ENCODE measurements at places on chromosomes 7 and 10. TPM values are rescaled to one million over a fixed set of nuclear protein-coding genes. Genes with fewer than 3 reads are reported as not detected.

DNA sequence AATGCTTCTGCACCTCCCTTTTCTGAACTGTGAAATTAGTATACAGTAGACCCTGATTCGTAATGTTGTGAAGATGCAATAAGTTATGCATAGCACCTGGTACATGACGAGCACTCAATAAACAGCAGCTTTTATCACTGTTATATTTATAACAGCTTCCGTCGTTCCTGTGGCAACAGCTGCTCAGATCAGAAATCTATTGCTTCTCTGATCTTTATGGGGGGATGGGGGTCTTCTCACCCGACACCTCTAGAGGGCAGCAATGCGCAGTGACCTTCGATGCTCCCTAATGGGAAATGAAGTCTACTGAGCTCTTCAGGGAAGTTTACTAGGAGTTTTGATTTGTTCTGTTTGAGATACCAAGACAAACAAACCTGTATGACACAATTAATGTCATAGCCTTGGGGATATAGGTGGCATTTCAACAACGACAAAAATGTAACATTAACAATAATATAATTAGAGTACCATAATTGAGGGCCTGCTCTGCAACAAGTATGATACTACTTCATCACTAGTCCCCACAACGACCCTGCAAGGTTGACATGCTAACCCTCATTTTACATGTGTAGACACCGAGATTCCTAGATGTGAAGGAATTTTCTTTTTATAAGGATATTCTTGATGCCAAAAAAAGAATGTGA, 289.6 kb downstream of the SFMBT2 start:
- DNase-seq: peak; percentile 61

DNA sequence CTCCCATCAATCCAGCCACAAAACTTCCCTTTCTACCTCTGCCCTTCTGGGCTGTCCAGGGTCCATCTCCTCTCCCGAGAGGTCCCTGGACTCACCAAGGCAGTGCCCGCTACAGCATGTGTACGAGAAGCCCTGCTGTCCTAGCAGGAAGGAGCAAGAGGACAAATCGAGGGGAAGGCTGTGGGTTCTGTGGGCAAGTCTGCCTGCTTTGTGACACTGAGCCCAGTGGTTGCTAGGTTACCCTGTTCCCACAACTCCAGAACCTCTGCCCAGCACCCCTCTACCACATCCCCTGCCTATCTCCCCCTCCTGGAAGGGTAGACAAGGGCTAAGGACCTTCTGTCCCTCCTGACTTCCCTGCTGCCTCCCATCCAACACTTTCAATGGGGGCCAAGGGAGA, at the start of gene TBATA:
TSS of gene TBATA (minus strand) at position 188 of the 400 bp plus-strand sequence. CDS start 1,998 bp downstream, outside the sequence.
- DNase-seq: no peak

Gene TMEM273
- 49.9 TPM for total RNA-seq

- DNase-seq: peak; percentile 67
These were observed 2.4 kb downstream of the SFMBT2 start for GRCh38 chr10:7408291-7409044.

- DNase-seq: no peak
These were observed 100.6 kb upstream of the DIP2C start for GRCh38 chr10:789831-790701.

GRCh38 chr10:24866604-24867583, 85.5 kb downstream of the PRTFDC1 start:
- peak; percentile 37 for DNase-seq

GRCh38 chr7:49778731-49779270, 5.4 kb downstream of the VWC2 start:
- no peak for DNase-seq

Gene GOLGA7B
- total RNA-seq: under 0.01 TPM

GRCh38 chr10:88222881-88223280, 359.5 kb downstream of the PTEN start:
- no peak for DNase-seq

Gene AGAP9
- total RNA-seq: 2.2 TPM

DNA sequence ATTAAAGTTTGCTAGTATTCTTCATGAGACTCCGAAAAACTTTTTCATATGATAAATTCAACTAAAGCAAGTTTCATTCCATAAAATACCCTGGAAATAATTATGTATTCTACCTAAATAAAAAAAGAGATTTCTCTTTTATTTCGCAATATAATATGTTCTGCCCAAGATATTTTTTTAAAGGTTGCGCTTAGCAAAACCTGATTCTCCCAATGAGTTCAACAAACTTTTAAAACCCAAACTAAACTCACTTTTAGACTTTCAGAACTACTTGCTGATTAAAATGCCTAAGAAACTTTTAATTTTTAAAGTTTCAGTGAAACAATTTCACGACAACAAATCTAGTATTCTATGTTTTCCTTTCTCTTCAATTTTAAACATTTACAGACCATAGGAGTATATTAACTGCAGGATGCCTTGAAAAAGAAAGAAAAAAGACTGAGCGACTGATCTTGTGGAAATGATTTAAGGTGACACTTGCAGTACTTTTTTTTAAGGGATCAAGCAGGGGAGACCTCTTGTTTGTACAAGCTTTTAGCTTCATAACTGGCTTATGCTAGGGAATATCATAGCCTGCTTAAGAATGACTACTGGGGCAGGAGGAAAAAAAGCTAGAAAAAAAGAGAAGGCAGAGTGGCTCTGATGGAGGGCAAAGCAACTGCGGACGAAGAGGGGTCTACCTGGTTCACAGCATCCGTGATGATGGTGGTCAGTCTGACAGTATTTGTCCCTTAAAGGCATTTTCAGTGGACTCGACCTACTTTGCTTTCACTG, 1.5 kb downstream of the ZNF800 start:
- no peak for DNase-seq

GRCh38 chr7:76234931-76235441, 33.3 kb downstream of the SRRM3 start:
- DNase-seq: peak; percentile 83

Gene CD36
- total RNA-seq: 171 TPM

DNA sequence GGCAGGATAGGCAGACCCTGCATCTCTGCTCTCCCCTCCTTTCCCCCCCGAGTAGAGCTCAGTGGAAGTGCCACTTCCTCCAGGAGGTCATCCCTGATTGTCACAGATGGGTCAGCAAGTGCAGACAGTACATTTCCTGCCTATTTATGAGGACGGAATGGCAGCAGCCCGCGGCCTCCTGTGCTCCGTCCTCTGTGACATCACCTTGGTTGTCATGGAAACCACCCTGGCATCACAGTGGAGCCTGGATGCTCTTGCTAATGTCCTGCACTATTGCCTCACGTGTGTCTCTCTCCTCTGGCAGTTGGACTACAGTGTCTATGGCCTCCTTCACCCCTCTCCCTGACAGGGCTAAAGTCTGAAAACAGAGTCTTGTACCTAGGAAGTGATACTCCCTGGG, 148.6 kb downstream of the SH3PXD2A start:
- DNase-seq: peak; percentile 22

Gene OR2A12
- total RNA-seq: not detected

Gene COL26A1
- not detected for total RNA-seq

DNA sequence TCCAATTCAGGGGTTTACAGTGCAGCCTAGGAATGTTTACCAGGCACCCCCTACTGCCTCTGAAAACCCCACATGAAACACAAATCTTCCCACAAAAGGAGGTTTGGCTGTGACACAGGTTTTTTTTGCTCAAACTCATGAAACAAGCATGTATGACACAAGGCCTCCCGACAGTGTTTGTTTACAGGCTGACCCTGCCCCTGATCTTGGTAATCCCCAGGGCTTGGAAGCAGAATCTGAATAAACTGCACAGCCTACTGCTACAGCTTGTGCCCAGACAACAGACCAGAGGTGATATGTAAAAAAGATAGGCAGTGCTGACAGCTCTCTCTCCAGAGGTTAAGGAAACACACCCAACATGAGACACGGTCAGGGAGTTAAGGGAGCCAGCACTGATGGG, 184.2 kb downstream of the KMT2E start:
- no peak for DNase-seq

- DNase-seq: no peak
These were observed 942.5 kb upstream of the ZWINT start for GRCh38 chr10:57303566-57303965.

Gene SLC35G1
- 4.6 TPM for total RNA-seq

Gene OR2A1
- not detected for total RNA-seq

DNA sequence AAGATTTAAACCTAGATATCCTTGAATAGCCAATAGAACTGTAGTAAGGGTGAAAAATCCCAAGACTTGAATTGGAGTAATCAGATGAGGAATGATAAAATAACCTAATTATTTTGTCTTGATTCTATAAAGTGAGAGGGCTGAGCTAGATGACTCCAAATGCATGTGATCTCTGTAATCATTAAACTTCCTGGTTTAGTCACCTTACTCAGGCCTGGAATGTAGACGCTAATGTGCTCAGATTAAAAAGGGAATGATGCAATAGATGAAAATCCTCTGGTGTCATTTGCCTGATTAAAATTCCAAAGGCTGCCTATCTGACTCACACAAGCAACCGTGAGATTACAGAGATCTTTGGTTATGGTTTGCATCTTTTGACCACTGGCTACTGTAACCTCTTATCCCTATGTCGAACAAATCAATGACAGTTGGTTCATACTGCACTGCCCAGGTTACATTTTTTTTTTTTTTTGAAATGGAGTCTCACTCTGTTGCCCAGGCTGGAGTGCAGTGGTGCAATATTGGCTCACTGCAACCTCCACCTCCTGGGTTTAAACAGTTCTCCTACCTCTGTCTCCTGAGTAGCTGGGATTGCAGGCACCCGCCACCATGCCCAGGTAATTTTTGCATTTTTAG, 2.9 kb upstream of the HKDC1 start:
- peak; percentile 78 for DNase-seq

- DNase-seq: no peak
These were observed 426.4 kb downstream of the PHTF2 start for GRCh38 chr7:78224923-78225322.

DNA sequence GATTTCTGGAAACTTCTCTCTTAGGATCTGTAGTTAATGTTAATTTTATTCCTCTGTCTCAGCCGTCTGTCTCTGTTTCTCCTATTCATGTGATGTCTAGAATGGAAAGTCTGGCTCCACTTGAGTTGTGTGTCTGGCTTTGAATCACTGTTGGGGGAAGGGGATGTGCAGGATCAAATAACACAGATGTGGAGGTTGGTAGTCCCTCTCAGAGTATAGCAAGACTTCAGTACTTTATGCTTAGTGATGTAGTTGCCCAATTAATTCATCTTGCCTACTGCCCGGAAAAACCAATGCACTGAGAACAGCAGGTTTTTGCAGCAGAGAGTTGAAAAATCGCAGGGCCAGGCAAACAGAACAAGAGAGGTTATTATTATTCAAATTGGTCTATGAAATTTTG, 79.2 kb downstream of the PHTF2 start:
- DNase-seq: no peak

GRCh38 chr7:123637878-123638277, 17.8 kb upstream of the LMOD2 start:
- no peak for DNase-seq

DNA sequence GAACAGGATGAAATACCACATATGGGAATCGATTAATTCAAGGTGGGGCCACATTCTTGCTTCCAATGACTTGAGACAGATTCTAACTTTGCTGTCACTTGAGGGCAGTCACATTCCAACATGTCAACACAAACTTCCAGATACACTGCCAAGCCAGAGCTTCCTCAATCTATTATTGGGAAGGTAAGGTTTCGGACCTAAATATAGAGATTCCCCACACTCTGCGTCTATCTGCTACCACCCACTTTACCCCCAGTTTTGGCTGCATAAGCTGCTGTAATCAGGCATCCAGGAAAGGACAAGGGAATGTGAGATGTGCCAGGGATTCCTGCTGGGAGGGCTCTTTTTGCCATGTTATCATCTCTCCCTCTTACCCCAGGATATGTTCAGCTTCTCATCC, 20.5 kb upstream of the DGKI start:
- DNase-seq: no peak

GRCh38 chr10:32962521-32962920, 4.5 kb upstream of the ITGB1 start:
- DNase-seq: no peak

DNA sequence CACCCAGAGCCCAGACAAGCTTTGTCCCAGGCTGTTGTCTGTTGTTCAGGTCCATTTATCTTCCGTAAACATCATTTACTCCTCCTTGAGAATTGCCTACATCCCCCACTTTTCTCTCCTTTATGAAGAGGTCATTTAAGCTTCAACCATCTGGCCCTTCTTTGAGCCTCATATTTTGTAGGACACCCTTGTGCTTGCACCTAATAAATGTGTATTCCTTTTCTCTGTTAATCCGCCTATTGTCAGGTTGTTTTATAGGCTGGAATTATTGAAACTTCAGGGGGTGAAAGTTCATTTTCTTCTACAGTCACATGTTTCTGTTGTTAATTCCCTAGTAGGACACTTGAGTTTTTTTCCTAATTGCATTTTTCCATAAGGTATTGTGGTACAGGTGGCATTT, 19.6 kb upstream of the CTTNBP2 start:
- no peak for DNase-seq

GRCh38 chr10:128203028-128203427, 76.8 kb upstream of the MKI67 start:
- no peak for DNase-seq

Gene MINDY3
- 27.5 TPM for total RNA-seq

DNA sequence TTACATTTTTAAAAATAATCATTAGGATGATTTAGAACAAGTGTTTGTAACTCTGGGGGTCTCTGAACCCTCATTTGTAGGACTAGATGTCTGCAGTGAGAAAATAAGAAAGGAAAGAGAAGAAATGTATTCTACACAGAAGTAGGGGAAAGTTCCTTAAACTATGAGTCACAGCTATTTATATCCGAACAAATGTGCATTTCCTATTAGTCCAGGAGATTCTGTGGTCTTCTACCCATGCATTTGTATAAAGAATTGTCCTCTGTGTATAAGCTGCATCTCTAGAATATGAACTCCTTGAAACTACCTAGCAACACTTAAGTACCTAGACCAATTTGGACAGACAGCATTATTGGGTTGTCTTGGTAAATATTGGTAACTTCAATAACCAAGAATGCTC, 15.9 kb upstream of the CD36 start:
- peak; percentile 21 for DNase-seq

DNA sequence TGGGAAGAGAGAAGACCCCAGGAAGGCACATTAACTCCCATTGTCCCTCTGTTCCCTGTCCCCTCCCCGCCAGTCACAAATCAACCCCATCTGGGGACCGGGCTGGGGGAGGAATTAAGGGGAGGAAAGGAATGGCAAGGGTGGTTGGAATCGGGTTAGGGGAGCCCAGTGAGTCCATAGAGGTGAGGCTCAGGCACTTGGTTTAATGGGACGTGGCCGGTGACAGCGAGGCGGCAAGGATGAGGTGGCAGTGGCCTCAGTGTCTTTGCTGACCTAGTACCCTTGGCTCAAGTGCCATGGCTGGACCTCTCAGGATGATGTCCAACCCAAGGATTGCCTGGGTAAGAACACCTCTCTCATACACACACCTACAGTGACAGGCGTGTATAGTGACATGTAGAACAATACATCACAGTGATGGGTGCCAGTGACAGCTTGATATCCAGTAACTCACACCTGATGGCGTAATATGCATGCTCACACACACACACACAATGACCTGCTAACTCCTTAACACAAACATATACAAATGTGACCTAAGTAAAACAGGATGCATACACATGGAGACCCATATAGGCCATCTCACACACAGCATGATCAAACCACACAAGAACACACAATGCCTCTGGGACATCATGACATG, 12.3 kb downstream of the KCNIP2 start:
- no peak for DNase-seq

GRCh38 chr7:50766106-50766848, 16.4 kb downstream of the GRB10 start:
- DNase-seq: no peak

Gene SLC26A3
- not detected for total RNA-seq

Gene ELN
- total RNA-seq: 5.4 TPM
